ENCODE measurements at places on chromosomes 11 and 22.
A peak's percentile ranks its signal among the peaks of the same experiment; 100 is the strongest.

DNA sequence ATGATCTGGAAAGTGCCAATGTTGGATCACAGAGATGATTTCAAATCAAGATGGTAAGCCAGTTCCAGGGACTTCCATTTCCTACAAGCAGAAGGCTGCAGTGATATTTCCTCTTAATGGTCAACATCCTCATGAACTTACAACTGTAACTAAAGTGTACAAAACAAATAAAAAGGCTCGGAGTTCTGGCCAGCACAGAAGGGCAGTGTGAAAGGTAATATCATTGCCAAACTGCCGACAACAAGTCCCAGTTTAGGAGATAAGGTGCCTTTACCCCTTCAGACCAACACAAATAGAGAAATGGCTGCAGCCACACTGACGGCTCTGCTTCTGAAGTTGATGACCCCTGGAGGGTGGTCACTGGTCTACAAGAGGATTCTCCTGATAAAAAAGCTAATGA is 91.1 kb downstream of the ETS1 start:
- DNase-seq = no peak

DNA sequence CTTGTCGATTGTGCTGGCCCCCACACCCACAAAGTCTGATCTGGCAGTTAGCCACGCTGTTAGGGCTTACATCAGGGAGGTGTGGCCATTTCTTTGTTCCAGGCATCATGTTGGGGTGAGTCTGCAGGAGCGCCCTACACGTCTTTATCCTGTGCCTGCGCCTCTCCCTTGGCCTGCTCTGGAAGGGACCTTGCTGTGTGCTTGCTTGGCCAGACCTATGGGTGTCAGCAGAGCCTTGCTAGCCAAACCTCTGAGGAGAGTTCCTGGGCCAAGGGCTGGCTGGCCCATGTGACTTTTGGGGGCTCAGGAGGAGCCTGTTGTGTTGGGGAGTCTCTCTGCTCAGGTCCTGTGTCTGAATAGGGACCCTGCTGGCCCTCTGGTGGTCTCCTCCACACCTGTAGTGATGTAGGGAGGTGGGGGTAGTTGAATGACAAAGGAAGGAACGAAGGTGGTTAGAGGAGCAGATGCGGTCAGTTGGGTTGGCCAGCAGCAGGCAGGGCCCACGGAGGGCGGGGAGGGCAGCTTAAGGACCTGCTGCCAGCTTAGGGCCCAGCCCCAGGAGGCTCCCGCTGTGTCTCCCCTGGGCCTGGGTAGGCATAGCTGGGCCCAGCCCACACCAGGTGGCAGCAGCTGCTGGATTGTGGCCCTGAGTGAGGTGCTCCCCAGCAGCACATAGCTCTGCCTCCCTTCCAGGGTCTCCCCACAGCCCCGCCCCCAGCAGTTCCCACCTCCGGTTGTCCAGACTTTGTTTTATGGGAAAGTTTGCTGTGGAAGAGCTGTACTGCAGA is 7.9 kb downstream of the PPIL2 start:
- no peak for DNase-seq

DNA sequence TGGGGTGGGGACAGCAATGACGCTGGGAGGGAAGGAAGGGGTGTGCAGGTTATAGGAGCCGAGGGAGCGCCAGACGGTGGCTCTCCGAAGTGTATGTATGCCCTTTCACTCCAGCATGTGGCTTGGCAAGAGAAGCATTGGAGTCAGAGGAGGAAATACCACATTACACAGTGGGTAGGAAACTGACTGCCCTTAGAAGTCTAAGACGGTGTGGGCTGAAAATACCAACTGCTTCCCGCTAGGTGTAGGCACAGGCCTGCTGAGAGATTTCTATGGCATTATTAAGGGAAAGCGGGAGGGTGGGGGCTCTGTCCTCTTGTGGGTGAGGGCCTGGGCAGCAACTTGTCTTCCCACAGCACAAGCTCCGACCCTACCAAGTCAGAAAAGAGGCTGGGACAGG is 44.7 kb downstream of the CACNG2 start:
- DNase-seq = no peak

GRCh38 chr22:44172370-44173108 is 8.2 kb upstream of the PARVG start:
- DNase-seq = no peak

DNA sequence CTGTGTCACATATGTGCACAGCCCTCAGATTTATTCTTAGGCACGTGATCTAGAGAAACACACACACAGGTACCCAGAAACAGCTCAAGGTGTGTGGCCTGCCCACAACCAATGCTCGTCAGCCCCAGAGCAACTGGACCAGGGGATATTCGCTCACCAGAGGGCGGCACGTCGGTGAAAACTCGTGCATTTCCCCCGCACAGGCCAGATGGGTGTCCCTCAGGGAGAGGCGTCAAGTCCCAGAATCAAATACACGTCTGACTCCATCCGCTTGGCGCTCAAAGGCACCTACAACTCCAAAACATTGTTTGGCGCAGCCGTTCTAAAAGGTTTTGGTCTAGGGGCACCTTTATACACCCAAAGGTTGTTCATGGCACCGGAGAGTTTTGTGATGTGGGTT is 429.0 kb downstream of the BRD1 start:
- DNase-seq = no peak

DNA sequence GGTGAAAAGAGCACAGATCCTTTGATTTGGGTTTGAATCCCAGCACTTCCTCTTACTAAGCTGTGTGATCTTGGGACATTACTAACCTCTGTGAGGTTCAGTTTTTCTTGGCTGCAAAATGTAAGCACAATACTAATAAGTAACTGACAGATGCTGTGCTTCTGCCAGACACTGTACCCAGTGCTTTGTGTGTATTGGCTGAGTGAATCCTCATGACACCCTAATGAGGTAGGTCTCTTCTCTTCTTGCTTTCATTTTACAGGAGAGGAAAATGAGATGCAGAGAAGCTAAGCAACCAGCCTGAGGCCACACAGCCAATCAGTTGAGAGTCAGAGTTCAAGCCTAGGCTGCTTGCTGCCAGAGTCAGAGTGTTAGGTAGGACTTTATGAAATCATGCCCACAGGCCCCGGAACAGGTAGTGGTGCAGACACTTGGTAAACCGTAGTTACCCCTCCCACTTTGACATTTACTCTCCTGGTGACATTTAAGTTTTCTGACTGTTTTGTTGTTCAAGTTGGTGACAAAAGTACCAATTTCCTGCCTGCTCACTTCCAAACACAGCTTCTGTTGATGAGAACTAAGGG is 21.2 kb downstream of the PTPRJ start:
- no peak for DNase-seq

- DNase-seq = no peak
These were observed 98.0 kb upstream of the TBCEL start for GRCh38 chr11:120925944-120926343.

GRCh38 chr11:111812211-111812610 is 46.0 kb upstream of the PPP2R1B start:
- DNase-seq = no peak

DNA sequence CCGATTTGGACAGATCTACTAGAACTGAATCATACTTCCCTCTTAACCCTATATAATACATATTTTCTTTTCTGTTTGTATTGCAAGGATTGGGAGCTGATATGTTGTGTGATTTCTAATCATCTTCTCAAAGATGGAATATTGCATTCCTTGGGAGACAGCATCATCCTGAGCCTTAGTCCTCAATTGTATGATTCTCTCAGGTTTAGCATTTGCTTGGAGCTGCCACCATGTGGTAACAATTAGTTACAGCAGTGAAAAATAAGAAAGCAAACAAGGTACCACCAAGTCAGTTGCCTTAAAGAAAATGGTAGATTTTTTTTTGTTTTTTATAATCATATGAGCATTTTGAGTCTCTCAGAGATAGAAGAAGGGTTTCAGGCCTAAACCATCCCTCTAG is 11.9 kb downstream of the SNX19 start:
- no peak for DNase-seq

DNA sequence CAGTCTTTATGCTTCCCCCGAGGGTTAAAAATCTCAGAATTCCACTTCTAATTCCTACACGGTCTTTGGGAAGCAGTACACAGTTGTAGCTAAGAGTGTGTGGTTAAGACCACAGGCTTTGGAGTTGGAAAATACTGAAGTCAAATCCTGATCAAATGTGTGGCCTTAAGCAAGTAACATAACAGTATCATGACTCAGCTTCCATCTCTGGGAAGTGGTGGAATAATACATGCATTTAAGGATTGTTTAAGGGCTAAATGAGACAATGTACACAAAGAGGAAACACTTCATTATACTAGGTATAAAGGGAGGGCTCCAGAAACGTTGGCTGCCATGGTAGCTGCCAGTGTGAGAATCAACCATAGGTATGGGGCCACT is 71.5 kb downstream of the FAT3 start:
- DNase-seq = no peak

GRCh38 chr11:127996825-127997224 is 590.5 kb downstream of the ETS1 start:
- DNase-seq = no peak

- no peak for DNase-seq
These were observed 69.6 kb upstream of the PITPNB start for GRCh38 chr22:27988704-27989103.

DNA sequence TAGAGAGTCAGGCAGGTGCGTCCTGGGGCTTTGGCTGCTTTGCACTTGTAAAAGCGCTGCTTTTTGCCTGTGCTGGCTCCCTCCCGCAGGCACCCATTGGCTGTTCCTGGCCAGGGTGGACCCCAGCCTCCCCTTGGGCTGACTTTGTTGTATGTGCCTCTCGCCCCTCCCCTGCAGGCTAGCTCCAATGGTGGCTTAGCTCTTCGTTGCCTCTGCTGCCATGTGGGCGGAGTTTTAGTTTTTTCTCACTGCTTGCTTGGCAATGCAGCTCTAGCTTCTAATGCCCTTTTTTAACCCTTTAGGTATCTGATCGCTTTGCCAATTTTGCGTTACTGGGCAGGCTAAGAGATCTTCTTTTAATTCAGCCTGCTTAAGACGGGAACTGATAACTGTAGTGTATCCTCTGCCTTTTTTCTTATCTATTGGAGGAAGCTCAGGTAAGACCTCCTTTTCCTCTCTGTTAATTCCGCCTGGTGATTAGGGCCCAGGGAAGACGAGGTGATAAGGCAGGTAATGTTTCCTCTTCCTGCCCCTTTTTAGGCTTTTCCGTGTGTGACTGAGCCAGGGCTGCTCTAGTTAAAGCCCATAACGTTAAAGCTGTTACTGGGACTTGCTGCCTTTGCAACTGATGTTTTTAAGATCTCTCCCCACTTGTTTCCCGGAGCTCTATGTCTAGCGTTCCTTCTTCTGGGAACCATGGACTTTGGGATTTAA is 11.7 kb upstream of the GLYATL1 start:
- DNase-seq = peak; percentile 48

DNA sequence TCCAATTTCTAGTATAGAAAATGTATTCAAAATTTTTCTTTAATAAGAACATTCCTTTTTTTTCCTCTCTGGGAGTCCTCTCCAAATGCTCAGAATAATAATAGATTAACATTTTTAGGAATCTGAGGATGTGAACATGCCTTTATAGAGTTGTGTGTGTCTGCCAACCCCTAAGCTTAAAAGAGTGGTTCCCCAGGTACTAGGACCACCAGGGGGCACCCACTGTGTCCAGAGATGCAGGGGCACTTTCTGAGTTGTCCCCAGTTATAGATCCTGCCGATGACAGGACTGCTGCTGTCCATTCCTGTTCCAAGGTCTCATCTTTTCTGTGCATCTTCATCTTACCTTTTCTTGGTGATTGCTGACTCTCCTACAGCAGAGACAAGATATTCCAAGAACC is 27.0 kb upstream of the MICAL2 start:
- no peak for DNase-seq

DNA sequence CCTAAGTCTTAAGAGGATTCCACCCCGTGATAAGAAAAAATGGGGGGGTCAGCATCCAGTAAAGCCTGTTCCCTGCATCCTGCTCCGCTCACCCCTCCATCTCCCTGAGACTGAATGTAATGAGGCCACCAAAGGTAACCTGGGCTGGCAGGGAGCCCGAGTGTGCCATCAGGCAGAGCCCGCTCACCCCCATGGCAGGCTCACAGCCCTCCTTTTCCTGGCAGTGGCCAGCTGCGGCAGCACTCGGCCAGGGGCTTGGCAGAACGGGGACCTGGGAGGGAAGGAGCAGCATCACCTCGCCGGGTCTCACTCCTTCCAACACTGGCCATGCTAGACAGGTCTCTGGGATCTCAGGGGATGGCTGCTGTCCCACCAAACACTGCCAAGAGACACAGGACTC is 64.4 kb downstream of the PRDM11 start:
- no peak for DNase-seq

GRCh38 chr11:108144615-108145014 is 23.2 kb downstream of the ACAT1 start:
- DNase-seq = no peak

- peak; percentile 95 for DNase-seq
These were observed 12.4 kb downstream of the CRY2 start for GRCh38 chr11:45859661-45860140.

DNA sequence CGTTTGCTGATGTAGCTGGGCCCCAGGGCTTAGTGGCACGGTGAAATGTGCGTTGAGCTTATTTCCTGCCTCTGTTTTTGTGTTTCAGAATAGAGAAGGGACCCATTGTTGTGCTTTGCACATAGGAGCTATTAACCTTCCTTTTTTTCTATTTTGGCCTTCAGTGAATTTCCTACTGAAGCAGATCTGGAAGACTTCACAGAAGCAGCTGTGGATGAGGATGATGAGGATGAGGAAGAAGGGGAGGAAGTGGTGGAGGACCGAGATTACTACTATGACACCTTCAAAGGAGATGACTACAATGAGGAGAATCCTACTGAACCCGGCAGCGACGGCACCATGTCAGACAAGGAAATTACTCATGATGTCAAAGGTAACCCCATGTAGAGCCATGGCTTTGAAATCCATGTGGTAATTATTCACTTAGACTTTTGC is 37.4 kb upstream of the ST14 start:
- DNase-seq = no peak

DNA sequence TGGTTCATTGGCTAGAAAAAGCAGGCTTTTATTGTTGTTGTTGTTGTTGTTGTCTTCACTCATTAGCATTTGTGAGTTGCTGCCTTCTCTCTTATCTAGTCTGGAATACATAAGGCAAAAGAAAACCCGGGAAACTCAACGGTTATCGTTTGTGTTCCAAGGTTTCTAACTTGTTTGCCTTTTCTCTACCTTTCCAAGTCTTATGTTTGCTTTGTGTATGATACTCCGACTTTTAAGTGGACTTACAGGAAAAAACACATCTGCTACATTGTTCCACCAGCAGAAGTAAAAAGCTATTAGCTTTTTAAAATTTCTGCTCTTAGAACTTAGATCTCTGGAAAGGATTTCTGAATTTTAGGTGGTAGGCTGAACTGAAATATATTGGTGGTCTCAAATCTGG is 27.0 kb upstream of the HIKESHI start:
- no peak for DNase-seq

DNA sequence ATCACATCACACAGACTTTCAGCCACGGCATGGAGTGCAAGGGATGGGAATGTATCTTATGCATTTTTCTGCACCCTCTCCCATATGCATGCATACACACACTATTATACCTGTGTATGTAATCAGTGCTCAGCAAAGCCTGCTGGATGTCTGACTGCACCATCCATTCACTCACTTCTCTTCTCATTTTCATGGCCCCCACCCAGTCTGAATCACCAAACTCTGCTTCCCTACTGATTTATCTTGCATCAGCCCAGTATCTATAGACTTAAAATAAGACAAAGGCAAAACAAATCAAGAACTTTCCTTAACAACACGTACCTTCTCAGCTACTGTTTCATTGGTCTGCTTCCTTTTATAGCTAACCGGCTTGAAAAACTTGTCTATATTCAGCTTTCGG is 21.6 kb downstream of the DBX1 start:
- no peak for DNase-seq

GRCh38 chr11:72871119-72871518 is 56.9 kb downstream of the ATG16L2 start:
- no peak for DNase-seq

Measured in right hindlimb (tissue), 1 donor.